ENCODE measurements at places on chromosomes 7 and 10.

GRCh38 chr10:58335306-58336005, 650 bp downstream of the UBE2D1 start:
- DNase-seq, result no peak

DNA sequence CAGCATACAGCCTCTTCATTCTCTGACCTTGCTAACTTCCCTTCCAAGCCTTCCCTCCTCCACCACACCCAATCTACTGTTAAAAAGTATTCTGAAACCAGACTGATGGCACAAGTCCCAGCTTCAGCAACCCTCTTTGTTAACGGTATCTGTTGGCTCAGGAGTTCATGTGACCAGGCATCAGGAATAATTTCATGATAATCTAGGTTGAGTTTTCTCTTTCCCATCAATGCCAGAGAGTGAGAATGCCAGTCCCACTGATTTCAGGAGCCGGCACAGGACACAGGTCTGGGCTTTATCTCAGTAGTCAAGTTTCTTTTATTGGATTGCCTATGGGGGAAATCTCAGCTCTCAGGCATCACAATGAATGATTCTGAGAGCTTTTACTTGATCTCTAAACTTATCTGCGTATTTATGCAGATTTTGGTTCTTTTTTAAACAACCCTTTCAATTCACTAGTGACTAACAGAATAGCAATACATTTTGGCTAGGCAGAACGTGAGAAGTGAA, 231.0 kb upstream of the LYZL1 start:
- no peak for DNase-seq

GRCh38 chr10:14645239-14645960, 129.3 kb downstream of the FAM107B start:
- DNase-seq, result no peak

DNA sequence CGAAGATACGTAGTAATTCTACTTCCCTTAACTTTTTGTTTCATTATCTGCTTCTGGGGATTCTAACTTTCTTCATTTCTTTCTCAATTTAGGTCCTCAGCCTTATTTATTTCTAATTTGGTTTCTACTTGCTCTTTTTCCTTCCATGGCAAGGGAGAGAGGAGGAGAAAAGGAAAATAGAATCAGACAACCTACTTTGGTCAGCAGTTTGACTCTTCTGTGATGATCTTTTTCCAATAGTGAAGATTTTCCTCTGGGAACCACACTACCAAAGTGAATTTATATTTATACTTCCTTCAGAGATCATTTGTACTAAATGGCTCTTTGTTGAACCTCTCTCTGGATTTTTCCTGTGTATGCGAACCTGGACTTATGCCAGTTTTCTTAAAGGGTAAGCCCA, 90.2 kb downstream of the TMEM26 start:
- no peak for DNase-seq

- DNase-seq, result no peak
Measured at GRCh38 chr10:133302230-133302629, 6.4 kb downstream of the TUBGCP2 start.

- no peak for DNase-seq
Measured at GRCh38 chr10:131856441-131857094, 44.2 kb upstream of the PPP2R2D start.

GRCh38 chr7:151503902-151504714, 15.6 kb downstream of the RHEB start:
- no peak for DNase-seq

DNA sequence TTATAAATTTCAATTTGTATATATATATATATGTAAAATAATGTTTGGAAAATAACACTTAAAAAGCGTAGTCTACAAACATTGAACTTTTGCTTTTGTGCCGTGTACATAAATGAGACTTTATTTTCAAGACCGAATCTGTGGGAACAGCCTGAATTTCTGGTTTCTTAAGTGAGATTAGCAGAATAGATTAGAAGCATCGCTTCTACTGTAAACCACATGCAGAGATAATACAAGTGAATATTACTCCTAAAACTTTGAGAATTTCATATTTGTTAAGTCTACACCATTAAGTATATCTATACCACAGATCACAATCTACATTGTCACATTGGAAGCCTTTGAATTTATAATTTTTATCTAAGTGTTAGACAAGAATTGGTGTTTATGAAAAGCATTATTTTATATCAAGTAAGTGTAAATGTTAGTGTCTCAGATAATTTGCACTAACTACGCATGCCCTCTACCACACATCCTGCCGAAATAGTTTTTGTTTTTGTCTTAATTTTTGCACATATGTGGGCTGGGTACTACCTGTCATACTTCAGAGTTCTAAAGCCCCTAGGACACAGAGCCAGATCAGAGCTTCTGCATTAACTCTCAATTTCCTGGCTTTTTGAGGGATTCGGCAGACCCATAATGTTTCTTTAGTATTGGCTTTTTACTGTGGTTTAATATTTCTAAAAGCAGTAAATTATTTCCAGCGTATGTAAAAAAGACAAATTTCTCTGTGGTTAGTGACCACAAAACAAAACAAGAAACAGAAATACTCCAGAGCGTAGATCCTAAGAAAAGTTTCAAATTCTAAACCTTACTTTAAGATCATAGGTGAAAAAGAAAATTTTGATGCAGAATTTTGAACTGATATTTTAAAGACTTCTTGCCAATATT, 20.0 kb downstream of the TWIST1 start:
- no peak for DNase-seq

DNA sequence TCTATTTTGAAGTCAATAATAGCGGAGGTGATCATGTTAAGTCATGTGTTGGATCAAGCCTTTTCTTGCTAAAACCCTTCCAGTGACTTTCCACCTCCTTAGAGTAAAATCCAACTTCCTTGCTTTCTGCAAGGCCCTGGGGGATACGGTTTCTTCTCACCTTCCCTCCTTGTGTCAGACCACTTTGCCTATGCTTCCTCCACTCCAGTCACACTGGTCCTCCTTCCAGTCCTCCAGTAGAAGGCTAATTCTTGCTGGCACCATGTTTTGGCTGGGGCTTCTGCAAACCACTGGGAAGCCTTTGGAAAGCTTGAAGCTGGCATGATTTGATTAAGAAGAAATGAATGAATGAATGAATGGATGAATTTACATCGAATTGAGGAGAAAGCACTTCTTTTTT, 169.5 kb downstream of the PLXDC2 start:
- no peak for DNase-seq

DNA sequence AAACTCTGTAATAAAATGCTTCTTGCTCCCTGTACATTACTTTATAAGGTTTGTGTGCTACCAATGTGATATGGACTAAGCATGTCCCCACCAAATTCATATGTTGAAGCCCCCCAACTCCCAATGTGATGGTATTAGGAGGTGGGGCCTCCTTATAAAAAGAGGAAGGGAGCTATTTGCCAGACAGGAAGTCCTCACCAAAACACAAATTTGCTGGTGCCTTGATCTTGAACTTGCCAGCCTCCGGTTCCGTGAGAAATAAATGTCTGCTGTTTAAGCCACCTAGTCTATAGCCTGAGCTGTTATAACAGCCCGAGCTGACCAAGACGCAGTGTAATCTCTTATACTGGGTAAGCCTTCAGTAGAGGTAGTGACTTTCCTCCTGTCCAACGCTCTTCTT, 114.5 kb downstream of the INHBA start:
- no peak for DNase-seq

Data from stimulated activated CD4-positive, alpha-beta T cell treated with anti-CD3 and anti-CD28 coated beads, Interleukin-12 subunit alpha, Interleukin-12 subunit beta, amount 100 ng/mL, for 48 hours (primary cell).